Foreskin melanocyte (primary cell): ENCODE measurements at places on chromosomes 11 and 22.
A peak's percentile ranks its signal among the peaks of the same experiment; 100 is the strongest.

DNA sequence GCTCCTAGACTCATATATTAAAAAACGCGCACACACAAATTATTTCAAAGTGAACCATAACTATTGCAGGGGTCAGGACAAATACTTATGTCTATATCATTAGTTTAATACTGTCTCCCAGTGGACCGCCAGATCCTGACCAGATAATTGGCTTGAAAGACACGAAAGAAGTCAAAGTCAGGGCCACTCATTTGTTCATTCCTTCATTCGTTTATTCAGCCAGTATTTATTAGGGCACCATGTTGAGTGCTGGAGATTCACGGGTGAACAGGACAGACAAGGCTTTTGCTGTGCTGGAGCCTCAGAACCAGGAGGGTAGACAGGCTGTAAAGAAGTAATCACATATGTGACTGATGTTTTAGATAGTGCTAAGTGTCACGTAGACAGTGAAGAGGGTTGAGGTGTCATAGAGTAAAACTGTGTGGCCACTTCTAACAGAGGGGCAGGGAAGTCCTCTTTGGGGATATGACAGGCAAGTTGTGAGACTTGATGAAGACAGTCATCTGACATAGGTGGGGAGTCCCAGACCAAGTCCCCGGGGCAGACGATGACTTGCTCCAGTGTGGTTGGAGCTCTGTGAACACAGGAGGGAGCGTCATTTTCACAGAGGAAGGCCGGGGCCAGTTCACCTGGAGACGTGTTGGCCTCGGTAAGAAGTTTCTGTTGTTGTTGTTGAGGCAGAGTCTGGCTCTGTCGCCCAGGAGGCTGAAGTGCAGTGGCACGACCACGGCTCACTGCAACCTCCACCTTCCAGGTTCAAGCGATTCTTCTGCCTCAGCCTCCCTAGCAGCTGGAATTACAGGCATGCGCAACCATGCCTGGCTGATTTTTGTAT is 25.9 kb downstream of the RBX1 start:
- no peak for DNase-seq

- no peak for DNase-seq
These were observed 80.6 kb upstream of the E2F8 start for GRCh38 chr11:19321351-19321750.

DNA sequence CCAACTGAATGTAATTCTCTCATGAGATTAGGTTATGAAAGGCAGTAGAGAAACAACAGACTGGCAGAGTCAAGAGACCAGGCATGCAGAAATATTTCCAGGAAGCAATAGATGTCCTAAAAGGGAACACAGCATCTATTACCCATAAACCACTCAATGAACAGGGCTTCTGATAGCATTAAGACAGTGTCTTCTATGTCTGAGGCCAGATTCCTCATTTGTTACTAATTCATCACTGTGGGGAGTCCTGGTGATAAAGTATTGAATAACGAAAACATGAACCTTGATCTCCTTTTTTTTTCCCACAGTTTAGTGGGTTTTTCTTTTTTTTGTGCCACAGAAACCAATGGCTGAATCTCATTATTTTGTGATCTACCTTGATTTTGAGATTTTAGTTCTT is 339.0 kb downstream of the METTL15 start:
- peak; percentile 3 for DNase-seq

GRCh38 chr11:105862736-105863367 is 159.2 kb downstream of the MSANTD4 start:
- peak; percentile 52 for DNase-seq

- DNase-seq: no peak
These were observed 65.5 kb upstream of the CHORDC1 start for GRCh38 chr11:90288212-90288821.

DNA sequence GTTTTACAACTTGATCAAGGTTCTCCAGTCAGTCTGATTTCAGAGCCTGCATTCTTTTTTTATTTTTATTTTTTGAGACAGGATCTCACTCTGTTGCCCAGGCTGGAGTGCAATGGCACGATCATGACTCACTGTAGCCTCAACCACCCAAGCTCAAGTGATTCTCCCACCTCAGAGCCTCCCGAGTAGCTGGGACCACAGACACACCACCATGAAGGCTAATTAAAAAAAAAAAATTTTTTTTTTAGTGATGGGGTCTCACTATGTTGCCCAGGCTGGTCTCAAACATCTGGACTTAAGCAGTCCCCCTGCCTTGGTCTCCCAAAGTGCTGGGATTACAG is 117.2 kb upstream of the NAV2 start:
- DNase-seq: no peak

DNA sequence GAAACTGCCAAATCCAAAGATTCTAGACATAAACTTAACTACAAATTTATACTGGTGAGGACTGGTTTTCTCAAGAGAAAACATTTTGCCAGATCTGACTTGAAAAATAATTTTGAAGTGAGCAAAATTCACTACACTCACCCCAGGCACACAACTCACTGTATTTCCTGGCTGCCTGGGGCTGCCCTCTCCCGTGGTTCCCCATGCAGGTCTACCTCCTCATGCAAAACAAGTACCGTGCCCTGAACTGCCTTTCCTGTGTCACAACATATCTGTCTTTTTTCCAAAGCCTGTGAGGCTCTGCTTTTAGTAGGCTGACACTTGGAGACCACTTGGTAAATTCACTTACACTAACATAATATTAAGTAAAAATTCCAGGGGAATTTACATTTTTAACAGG is 76.4 kb downstream of the LIF start:
- no peak for DNase-seq
